CD8-positive, alpha-beta memory T cell (primary cell): ENCODE measurements at places on chromosomes 3 and 15. TPM values are rescaled to one million over a fixed set of nuclear protein-coding genes. Genes with fewer than 3 reads are reported as not detected.

NAA80 gene
- total RNA-seq: 18.3 TPM

SLC6A11 gene
- total RNA-seq: not detected

SCN5A gene
- total RNA-seq: 0.47 TPM

DNA sequence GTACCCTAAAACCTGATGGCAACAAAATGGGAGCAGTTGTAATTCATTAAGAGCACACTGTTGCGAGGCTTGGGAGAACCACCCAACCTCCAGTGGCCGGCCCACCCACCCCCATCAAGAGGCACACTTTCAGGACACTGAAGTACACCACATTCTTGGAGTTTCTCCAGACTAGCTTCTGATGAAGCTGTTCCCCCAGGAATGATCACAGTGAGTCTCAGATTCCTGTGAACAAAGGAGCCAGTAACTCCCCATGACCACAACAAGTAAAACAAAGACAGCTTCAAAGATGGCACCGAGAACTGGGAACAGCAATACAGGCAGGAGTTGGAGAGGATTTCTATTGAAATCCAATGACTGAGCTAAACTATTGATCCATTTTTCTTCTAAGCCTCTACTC lies 126.0 kb downstream of the ST8SIA2 start:
- no peaks in the 10 kb centered on the region for H3K27me3 ChIP-seq
- DNase-seq: no peak
- no peak overlapping the region for H3K27ac ChIP-seq
- no peaks in the 10 kb centered on the region for H3K4me1 ChIP-seq

- no peaks in the 10 kb centered on the region for H3K27me3 ChIP-seq
- DNase-seq: no peak
- no peak overlapping the region for H3K4me3 ChIP-seq
- H3K4me1 ChIP-seq: no peaks in the 10 kb centered on the region
- no peak overlapping the region for H3K27ac ChIP-seq
Measured at GRCh38 chr3:172735014-172735413, 15.5 kb upstream of the ECT2 start.

DNA sequence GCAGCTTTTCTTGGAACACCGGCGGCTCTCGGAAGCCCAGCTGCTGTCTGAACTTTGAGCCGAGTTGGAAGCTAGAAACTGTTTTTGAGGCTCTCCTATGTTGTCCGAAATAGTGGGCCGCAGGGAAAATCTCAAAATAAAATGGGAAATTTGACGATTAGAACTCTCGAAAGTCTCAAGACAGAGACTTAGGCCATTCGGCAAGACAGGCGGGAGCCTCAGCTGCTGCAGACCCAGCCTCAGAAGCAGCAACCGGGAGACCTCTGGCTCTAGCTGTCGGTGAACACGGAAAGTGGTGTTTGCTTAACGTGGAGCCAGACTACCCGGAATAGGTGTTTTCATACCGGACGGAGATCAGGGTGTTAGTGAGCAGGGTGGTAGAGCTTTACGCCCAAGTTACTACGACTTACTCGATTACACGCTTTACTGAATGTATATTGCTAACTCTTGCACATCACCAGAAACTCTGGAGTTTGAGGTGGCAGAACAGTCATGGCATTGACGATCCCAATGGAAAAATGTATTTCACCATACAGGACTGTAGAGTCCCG lies 357 bp upstream of the MAN2C1 start:
- peak overlapping the region; percentile 97 for H3K27ac ChIP-seq
- DNase-seq: no peak
- H3K36me3 ChIP-seq: peaks cover 54% of the 10 kb centered on the region
- H3K27me3 ChIP-seq: no peaks in the 10 kb centered on the region

- no peak overlapping the region for H3K27ac ChIP-seq
- H3K27me3 ChIP-seq: no peaks in the 10 kb centered on the region
- H3K4me3 ChIP-seq: no peak overlapping the region
- DNase-seq: no peak
Measured at GRCh38 chr15:70703096-70703878, 60.1 kb downstream of the UACA start.

DNA sequence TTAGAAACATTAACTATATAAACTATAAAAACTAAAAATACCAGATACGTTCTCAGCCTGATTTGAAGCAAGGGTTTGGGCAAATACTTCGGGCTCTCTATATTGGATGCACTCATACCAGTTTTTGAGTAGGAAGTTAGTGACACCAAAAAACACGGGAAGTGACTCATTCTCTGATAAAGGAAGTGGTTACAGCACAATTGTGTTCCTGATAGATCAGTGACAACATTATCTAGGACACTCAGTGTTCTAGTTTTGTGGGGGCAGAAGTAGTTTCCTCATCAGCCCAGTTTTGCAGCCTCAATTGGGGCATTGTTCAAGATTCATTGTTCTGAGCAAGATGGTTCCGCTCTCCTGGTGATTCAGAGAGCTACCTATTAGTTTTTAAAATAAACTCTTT lies 469.6 kb upstream of the DPPA4 start:
- H3K4me1 ChIP-seq: peaks cover 52% of the 10 kb centered on the region
- DNase-seq: peak; percentile 62
- peak overlapping the region; percentile 9 for H3K4me3 ChIP-seq
- H3K36me3 ChIP-seq: no peaks in the 10 kb centered on the region
- no peaks in the 10 kb centered on the region for H3K27me3 ChIP-seq
